Gastroesophageal sphincter (tissue), 4 donors: ENCODE measurements at places on chromosomes 4 and X.

GRCh38 chrX:53440621-53441517 is 6.7 kb upstream of the HSD17B10 start:
- H3K4me3 ChIP-seq = peak overlapping the region; percentile 44
- H3K27me3 ChIP-seq = no peaks in the 10 kb centered on the region
- H3K36me3 ChIP-seq = no peaks in the 10 kb centered on the region
- H3K27ac ChIP-seq = peak overlapping the region; percentile 74
- H3K4me1 ChIP-seq = no peaks in the 10 kb centered on the region
- peak; percentile 86 for ATAC-seq

GRCh38 chr4:41069257-41069656 is 145.1 kb downstream of the APBB2 start:
- no peak for ATAC-seq
- H3K4me1 ChIP-seq = peaks cover 7% of the 10 kb centered on the region
- no peaks in the 10 kb centered on the region for H3K36me3 ChIP-seq
- peak overlapping the region; percentile 41 for H3K27ac ChIP-seq
- H3K27me3 ChIP-seq = no peaks in the 10 kb centered on the region

- no peak for ATAC-seq
- no peak overlapping the region for H3K4me3 ChIP-seq
- no peaks in the 10 kb centered on the region for H3K36me3 ChIP-seq
Measured at GRCh38 chr4:147118528-147118927, 172.9 kb upstream of the TTC29 start.

- no peaks in the 10 kb centered on the region for H3K27me3 ChIP-seq
- no peak overlapping the region for H3K4me3 ChIP-seq
- H3K36me3 ChIP-seq = no peaks in the 10 kb centered on the region
- H3K27ac ChIP-seq = peak overlapping the region; percentile 85
Measured at GRCh38 chrX:47539860-47540259, 21.1 kb upstream of the ARAF start.

GRCh38 chr4:171221181-171221580 is 592.0 kb upstream of the GALNTL6 start:
- no peaks in the 10 kb centered on the region for H3K27me3 ChIP-seq
- H3K4me1 ChIP-seq = no peaks in the 10 kb centered on the region
- H3K36me3 ChIP-seq = no peaks in the 10 kb centered on the region
- no peak overlapping the region for H3K27ac ChIP-seq
- ATAC-seq = no peak

DNA sequence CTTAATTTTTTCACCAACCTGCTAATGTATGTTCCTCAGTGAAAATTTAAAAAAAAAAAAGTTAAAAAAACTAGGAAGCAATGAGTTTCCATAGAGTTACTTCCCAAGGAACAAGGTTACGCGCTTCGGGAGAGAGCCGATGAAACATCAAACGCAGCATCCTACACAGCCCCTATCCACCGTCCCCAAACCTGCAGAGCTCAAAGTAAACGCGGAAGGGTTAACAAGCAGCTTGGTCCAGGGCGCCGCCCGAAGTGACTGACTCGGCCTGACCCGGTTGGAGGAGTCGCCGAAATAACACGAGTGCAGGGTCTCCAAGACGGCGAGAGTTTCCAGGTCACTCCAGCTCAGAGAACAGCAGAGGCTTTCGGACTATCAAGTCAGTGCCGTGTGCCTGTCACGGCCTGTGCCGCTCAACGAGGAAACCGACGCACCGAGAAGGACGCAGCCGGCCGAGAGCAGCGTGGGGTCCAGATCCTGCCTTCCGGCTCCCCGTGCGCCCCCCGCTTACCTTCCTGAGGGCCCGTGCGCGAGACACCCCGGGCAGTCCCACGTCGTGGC is 512 bp downstream of the NOP14 start:
- peak overlapping the region; percentile 93 for H3K27ac ChIP-seq
- peak; percentile 51 for ATAC-seq
- H3K36me3 ChIP-seq = no peaks in the 10 kb centered on the region
- peak overlapping the region; percentile 99 for H3K4me3 ChIP-seq

- H3K27ac ChIP-seq = no peak overlapping the region
- H3K27me3 ChIP-seq = no peaks in the 10 kb centered on the region
- no peak overlapping the region for H3K4me3 ChIP-seq
- H3K36me3 ChIP-seq = no peaks in the 10 kb centered on the region
Measured at GRCh38 chr4:153809916-153810810, 21.3 kb upstream of the SFRP2 start.

- no peak for ATAC-seq
- no peaks in the 10 kb centered on the region for H3K36me3 ChIP-seq
- H3K4me3 ChIP-seq = no peak overlapping the region
- no peak overlapping the region for H3K27ac ChIP-seq
- no peaks in the 10 kb centered on the region for H3K4me1 ChIP-seq
Measured at GRCh38 chr4:176607807-176608206, 184.9 kb downstream of the VEGFC start.

DNA sequence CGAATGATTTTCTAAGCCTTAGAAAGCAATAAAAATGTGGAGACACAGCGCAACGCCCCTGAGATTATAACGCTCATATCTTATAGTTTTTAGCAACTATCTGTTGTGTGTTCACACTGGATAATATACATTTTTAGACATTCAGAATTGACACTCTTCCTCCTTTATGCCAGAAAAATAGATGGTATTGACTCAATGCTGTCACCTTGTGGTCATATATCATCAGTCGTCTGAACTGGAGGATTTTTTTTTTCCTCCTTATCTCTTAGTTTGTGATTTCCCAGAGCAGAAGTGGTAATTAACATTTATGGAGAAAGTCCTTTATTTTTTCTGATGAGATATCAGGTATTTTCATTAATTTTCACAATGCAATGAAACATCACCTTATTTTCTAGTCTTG is 759.6 kb downstream of the RAB28 start:
- ATAC-seq = no peak
- no peaks in the 10 kb centered on the region for H3K27me3 ChIP-seq
- no peaks in the 10 kb centered on the region for H3K36me3 ChIP-seq
- no peak overlapping the region for H3K27ac ChIP-seq
- H3K4me1 ChIP-seq = no peaks in the 10 kb centered on the region

DNA sequence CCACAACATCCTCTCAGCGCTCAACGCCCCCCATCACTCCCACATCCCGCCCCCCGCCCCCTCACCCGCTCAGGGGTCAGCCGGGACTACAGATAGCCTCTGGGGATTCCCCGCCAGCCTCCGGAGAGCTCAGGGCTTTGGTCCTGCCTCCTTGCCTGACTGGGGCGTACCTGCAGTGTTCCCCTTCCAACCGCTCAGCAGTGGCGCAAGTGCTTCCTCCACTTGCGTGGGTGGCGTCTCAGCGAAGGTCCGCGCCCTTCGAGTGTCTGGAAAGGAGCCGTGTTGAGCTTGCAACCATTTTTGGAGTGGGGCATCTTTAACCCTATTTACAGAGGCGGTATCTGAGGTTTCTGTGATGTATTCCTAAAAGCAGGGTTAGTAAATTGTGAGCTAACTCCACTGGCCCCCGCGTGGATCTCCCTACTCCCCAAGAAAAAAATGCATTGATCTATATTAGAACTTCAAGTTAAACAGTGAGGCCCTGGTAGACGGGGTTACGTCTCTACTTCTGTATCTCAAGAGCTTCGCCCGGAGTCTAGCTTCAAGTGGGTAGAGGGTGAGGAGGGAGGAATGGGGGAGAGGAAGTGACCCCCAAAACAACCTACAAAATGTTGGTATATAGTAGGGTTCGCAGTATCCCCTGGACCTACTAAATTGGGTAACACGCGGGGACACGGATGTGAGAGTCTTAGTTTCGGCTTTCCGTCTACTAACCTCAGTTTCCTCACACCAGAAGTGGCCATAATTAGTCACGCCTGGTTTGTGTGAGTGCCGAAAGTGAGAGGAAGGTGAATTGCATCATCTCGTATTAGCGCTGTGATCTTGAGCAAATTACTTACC is 16.1 kb downstream of the NKX3-2 start:
- ATAC-seq = no peak
- no peaks in the 10 kb centered on the region for H3K36me3 ChIP-seq
- H3K27me3 ChIP-seq = peaks cover 100% of the 10 kb centered on the region

GRCh38 chr4:128565565-128566186 is 243.8 kb upstream of the JADE1 start:
- H3K27ac ChIP-seq = no peak overlapping the region
- peaks cover 27% of the 10 kb centered on the region for H3K4me1 ChIP-seq
- H3K36me3 ChIP-seq = no peaks in the 10 kb centered on the region
- no peak overlapping the region for H3K4me3 ChIP-seq

- no peaks in the 10 kb centered on the region for H3K36me3 ChIP-seq
- no peak overlapping the region for H3K4me3 ChIP-seq
- no peaks in the 10 kb centered on the region for H3K4me1 ChIP-seq
- ATAC-seq = no peak
- H3K27ac ChIP-seq = no peak overlapping the region
Measured at GRCh38 chr4:59535541-59535940, 1664.6 kb upstream of the ADGRL3 start.

DNA sequence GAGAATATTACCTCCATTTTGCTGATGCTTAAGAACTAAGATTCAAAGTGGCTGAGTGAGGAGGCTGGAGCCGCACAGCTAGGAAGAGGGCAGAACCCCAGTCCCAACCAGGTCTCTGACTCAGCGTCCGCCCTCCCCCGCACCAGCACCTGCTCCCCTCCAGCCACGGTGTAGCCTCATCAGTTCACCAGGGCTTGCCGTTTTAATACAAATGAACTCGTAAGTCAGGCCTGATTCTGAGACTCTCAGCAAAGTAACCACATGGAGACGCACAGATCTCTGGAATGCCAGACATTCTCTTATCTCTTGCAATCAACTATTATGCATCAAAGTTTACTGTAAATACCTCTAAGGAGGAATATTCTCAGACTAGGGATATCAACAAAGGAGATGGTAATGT is 52.4 kb downstream of the ENPP6 start:
- H3K4me3 ChIP-seq = no peak overlapping the region
- no peak for ATAC-seq
- peaks cover 3% of the 10 kb centered on the region for H3K4me1 ChIP-seq

DNA sequence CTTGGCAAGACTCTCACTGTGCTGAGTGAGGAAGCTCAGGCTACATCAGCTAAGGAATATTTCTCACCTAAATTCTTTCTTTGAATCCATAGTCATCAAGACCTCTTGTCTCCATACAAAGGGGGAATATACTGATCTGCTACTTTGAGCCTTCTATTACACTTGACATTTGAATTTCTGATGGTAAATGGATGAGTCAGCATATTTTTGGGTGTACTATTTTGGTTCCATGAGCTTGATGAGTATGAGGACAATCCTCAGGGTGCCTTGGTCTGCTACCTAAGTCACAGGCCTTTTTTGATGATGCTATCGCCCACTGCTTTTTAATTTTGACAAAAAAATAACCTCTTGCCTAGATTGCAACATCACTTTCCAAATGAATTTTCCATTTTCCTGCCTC is 415.7 kb downstream of the PPP1R2C start:
- H3K4me1 ChIP-seq = no peaks in the 10 kb centered on the region
- no peak overlapping the region for H3K27ac ChIP-seq
- H3K27me3 ChIP-seq = no peaks in the 10 kb centered on the region
- ATAC-seq = no peak
- no peaks in the 10 kb centered on the region for H3K36me3 ChIP-seq
- no peak overlapping the region for H3K4me3 ChIP-seq

- no peaks in the 10 kb centered on the region for H3K4me1 ChIP-seq
- H3K27ac ChIP-seq = no peak overlapping the region
- H3K4me3 ChIP-seq = no peak overlapping the region
- H3K36me3 ChIP-seq = no peaks in the 10 kb centered on the region
- no peaks in the 10 kb centered on the region for H3K27me3 ChIP-seq
Measured at GRCh38 chr4:133320576-133321170, 171.6 kb downstream of the PCDH10 start.

- H3K4me3 ChIP-seq = no peak overlapping the region
- no peaks in the 10 kb centered on the region for H3K36me3 ChIP-seq
- H3K27ac ChIP-seq = no peak overlapping the region
Measured at GRCh38 chrX:75893281-75893680, 108.2 kb upstream of the MAGEE2 start.

DNA sequence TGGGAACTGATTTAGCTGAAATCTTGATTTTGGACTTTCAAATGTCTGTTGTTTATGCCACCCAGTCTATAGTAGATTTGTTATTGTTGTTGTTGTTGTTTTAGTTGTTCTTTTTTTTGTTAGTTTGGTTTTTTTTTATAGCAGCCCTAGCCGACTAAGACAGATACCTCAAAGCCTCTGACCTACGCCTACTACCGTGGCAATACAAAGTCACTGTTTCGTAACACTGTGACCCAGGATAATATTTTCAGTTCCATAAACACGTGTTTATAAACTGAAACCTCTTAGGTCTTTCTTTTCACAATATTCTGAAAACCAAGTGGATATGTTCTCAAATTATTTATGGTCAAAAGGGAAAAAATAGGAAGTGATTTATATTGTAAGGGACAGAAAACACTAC is 32.8 kb downstream of the VCX2 start:
- no peak overlapping the region for H3K4me3 ChIP-seq
- ATAC-seq = no peak
- no peaks in the 10 kb centered on the region for H3K36me3 ChIP-seq

GRCh38 chr4:154744341-154744926 is 634 bp downstream of the LRAT start:
- ATAC-seq = no peak
- H3K4me3 ChIP-seq = no peak overlapping the region
- H3K27me3 ChIP-seq = peaks cover 58% of the 10 kb centered on the region

DNA sequence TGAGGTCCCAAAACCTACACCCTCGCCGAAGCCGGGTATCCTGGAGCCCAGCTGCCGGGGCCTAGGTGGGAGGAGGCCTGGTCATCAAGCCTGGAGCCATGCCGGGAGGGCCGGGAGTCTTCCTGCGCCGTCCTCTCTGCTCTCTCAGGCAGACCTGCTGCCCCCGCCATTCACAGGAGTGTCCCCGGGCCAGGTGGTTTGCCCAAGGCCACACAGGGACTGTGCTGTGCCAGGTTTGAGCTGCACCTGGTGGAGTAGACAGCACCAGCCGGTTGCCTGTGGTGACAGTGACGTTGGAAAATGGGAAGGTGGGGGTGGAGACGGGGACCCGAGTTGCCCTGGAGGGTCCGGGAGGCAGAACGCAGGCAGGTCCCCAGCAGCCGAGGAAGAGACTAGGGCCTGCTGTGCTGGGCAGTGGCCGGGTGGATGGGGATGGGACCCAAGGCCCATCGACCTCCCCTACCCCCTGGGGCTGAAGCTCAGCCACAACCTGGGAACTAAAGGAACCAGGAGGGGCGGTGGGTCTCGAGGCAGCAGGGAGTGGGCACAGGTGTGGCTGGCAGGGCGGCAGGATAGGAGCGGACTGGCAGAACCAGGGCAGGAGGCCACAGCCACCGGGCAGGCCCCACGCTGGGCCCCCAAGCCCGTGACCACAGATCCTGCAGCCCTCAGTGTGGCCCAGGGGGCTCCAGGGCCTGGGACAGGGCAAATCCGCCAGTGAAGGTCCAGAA is 9.5 kb downstream of the DOK7 start:
- H3K4me3 ChIP-seq = no peak overlapping the region
- H3K27me3 ChIP-seq = peaks cover 48% of the 10 kb centered on the region
- no peaks in the 10 kb centered on the region for H3K4me1 ChIP-seq
- no peak overlapping the region for H3K27ac ChIP-seq
- ATAC-seq = no peak

DNA sequence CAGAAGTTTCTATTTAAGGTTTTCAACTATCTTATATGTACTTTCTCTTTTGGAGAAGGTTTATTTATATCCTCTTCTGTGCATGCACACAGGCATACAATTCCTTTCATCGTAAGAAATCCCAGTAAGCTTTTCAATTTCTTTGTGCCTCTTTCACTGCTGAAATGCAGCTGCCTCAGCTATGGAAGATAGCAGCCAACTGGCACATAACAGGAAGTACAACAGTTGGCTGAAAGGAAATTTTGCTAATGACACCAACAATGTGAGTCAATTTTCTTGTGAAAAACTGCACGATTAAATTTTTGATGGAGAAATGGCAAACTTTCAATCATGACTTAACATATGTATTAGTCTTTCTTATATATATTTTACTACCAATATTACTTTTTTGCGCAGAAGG is 74.5 kb upstream of the PAQR3 start:
- no peaks in the 10 kb centered on the region for H3K36me3 ChIP-seq
- H3K27me3 ChIP-seq = no peaks in the 10 kb centered on the region
- ATAC-seq = no peak
- no peak overlapping the region for H3K27ac ChIP-seq
- H3K4me1 ChIP-seq = no peaks in the 10 kb centered on the region
